Endothelial cell of umbilical vein (primary cell): ENCODE measurements at places on chromosomes 16 and 17. TPM values are rescaled to one million over a fixed set of nuclear protein-coding genes. Genes with fewer than 3 reads are reported as not detected.

GRCh38 chr16:30797670-30798309 is 10.8 kb upstream of the ZNF629 start:
- no peak for DNase-seq

GRCh38 chr17:28892024-28892423 is 5.5 kb downstream of the FLOT2 start:
- DNase-seq: no peak

GRCh38 chr17:39208136-39208535 is 8.1 kb downstream of the RPL19 start:
- no peak for DNase-seq

- peak; percentile 31 for DNase-seq
Measured at GRCh38 chr17:39939588-39940419, 12.3 kb downstream of the LRRC3C start.

- no peak for DNase-seq
Measured at GRCh38 chr17:17480593-17481148, 3.9 kb downstream of the MED9 start.

GRCh38 chr17:67157732-67158639 is 87.0 kb downstream of the HELZ start:
- peak; percentile 16 for DNase-seq

DNA sequence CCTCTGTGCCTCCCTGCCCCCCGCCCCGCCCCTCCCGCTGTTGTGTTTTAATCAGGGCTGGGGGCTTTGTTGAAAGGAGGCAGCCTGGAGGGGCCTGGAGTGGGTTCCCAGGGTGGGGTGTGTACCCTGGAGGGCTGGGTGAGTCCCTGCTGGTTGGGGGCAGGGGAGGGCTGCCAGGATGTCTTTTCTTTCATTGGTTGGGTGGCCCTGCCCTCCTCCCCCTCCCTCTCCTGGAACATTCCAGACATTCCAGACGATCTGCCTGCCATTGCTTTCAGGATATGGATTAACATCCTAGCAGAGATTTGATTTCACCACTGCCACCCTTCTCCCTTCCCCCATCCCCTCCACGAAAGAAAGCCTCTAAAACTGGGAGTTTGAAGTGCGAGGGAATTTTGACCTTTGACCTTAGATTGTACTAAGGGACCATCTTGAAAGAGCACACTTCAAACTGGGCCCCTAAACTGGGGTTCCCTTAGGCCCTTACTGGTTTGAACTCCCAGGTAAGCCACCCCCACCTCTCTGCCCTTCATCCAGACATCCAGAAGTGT is 25.3 kb downstream of the IGF2BP1 start:
- DNase-seq: peak; percentile 72

DNA sequence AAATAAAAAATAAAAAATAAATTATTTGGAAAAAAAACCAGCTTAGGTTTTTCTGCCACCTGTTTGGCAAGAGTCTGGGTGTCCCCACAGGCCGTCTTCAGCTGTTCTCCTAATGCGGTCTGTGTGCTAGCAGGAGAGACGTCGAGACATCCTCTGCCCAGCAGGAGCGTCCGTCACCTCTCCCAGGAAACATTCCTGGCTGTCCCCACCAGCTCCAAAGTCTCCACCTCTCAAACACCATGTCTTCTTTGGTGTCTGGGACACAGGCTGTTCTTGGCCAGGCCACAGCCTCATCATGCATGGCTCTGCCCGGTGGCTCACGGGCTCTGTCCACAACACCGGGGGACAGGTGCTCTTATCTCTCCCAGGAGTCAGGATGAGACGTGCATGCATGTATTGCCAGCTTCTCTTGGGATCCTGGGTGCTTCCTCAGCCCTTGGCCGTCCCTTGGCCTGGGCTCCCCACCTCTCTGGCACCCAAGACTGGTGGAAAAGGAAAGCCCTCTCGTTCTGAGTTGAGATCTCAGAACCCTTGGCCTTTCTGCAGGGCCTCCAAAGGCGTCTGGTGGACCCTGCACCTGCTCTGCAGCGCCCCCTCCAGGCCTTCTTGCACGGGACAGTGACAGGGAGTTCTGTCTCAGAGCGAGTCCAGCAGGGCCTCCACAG is 84.9 kb upstream of the CBX4 start:
- DNase-seq: peak; percentile 28

GRCh38 chr16:17345043-17345442 is 125.7 kb downstream of the XYLT1 start:
- DNase-seq: no peak

GRCh38 chr17:5122586-5123342 is 6.9 kb downstream of the USP6 start:
- DNase-seq: no peak

USH1G gene
- not detected in 2 replicates for polyA plus RNA-seq

ATP2C2 gene
- not detected in 2 replicates for polyA plus RNA-seq
